ENCODE measurements at places on chromosomes 7 and 10. TPM values are rescaled to one million over a fixed set of nuclear protein-coding genes. Genes with fewer than 3 reads are reported as not detected.

Gene LIPJ
- total RNA-seq = not detected

Gene TAS2R41
- total RNA-seq = not detected

Gene ASB13
- total RNA-seq = 12.1 TPM

Gene ASIC3
- total RNA-seq = 7.6 TPM

Gene ZNF503
- 0.56 TPM for total RNA-seq

Gene NPFFR1
- 0.02 TPM for total RNA-seq

Gene CFTR
- total RNA-seq = not detected

Gene NME8
- total RNA-seq = not detected

Gene LYZL1
- not detected for total RNA-seq

- no peak for DNase-seq
These were observed 14.0 kb downstream of the FAM241B start for GRCh38 chr10:69643779-69644657.

- DNase-seq = no peak
These were observed 40.1 kb upstream of the ITGB8 start for GRCh38 chr7:20290505-20291111.

DNA sequence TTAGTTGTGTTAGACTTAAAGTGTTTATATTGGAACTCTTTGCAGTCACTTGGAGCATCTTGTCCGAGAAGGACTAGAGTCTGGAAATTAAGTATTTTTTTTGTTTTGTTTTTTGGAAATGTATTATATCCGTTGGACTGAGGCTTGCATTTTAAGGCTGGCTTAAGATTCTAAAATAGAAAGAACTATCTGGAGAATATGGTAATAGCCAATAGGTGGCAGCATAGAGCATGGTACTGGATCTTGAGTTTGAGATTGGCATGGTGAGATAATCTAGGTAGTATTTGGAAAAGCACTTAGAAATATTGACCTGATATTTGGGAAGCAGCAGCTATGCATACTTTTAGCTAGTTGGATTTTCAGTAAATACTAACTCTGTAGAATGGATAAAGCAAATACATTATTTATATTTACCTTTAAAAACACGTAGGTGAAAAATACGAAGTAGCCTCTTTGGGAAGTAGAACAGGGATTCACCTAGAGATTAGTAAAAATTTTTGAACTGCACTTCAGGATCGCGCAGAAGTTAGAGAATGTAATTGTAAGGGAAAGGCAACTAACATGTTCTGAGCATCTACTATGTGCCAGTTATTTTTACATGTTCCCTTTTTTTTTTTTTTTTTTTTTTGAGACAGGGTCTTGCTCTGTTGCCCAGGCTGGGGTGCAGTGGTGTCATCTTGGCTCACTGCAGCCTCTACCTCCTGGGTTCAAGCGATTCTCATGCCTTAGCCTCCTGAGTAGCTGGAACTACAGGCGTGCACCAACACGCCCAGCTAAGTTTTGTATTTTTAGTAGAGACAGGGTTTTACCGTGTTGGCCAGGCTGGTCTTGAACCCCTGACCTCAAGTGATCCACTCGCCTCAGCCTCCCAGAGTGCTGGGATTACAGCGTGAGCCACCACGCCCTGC, 78.6 kb downstream of the LCOR start:
- no peak for DNase-seq

DNA sequence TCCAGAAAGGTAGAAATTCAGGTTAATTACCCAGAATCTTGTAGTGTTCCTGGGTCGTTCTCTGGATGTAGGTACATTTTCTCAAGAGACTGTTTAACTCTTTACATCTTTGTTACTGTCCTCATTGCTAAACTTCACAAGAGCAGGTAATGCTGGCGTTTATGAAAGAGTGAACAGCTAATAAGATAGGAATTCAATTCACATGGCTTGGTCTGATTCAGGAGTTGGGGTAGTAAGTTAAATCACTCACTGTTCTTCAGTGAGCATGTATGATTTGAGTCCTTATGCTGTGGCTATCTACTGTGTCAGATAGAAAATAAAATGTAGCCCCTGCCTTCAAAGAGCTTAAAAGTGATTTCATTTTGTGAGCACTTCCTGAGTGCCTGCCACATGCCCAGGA, 480.0 kb downstream of the LRMDA start:
- DNase-seq = no peak

GRCh38 chr10:119327096-119327745, 119.8 kb downstream of the GRK5 start:
- no peak for DNase-seq

DNA sequence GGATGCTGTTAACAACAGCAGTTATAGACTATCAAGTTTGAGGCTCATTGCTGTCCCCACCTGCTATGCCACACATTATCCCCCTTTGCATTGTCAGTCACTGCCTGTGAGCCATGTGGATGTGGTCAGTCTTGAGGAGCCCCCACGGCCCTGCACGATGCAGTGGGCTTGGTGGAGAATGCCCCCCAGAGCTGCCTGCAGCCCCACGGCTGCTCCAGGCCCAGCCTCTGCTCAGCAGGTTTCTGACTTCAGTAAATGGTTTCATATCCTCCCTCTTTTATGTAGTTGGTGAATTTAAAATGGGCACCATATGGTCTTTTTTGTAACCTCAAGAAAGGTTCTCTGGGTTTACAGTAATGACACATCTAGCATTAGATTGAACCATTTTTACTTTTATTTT, 164.1 kb downstream of the EBF3 start:
- no peak for DNase-seq

DNA sequence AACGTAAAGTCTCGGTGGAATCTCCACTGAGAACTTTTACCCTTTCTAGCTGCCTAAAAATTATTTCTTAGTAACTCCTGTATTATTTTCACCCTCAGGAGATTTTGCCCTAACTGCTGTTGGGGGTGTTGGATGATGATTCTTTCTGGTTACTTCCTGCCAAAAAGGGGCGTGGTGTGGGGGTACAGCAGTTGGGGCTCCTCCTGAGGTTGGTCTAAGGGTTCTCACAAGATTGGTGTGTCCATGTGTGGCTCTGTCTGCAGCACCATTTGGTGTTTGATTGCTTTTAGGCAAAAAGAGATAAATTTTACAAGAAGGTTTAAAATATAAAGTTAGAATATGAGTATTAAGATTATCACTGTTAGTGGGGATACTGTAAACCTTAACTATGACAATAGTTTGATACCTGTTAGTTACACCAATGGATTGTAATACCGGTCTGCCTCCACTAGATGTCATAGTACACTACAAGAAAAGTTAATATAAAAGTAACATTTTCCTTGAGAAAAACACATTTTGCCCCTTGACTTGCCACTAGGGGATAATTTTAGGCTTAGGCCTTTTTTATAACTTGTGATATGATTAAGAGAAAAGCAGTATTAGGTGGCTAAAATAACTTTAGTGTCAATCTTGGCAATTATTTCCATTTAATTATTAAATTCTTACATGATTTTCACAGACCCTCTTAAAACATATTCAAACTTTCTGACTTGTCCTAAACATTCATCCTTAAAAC, 928.7 kb downstream of the IPMK start:
- DNase-seq = no peak

GRCh38 chr7:84700563-84701370, 486.1 kb downstream of the SEMA3D start:
- DNase-seq = no peak

- DNase-seq = no peak
These were observed 84.5 kb downstream of the SORBS1 start for GRCh38 chr10:95476469-95477174.

GRCh38 chr10:131944412-131944811, 37.3 kb downstream of the BNIP3 start:
- no peak for DNase-seq

- no peak for DNase-seq
These were observed 5.0 kb upstream of the GSAP start for GRCh38 chr7:77420986-77421672.

DNA sequence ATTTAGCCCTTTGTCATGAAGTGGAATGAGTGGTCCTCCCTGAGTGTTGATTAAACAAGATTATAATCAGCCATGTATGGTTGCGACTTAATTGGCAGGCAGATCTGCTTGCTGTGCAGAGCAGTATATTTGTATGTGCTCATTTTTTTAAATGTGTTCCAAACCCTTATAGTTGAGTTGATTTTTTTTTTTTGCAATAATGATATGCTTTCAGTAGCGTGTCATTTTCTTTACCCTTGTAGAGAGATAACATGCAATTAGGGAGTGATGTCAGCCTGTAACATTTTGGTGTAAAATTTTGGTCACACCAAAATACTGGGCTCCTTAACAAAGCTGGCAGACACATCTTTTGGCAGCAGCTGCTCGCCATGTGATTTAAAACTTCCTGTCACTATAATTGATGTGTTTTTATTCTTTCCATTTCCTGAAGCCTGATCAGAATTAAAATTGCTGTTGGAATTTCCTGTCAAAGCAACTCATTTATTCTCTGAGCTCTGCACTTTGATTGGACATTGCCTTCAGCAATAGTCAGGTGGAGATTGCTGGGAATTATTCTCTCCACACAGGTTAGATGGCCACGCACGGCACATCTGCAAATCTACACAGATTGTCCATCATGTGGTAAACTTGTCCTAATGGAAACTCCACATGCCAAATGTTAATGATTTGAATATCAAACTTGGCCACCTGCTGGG, 125.3 kb downstream of the DYNC1I1 start:
- DNase-seq = no peak

- DNase-seq = no peak
These were observed 39.7 kb upstream of the MTPN start for GRCh38 chr7:136016649-136017395.

GRCh38 chr10:114928818-114929217, 9.2 kb upstream of the TRUB1 start:
- DNase-seq = no peak

DNA sequence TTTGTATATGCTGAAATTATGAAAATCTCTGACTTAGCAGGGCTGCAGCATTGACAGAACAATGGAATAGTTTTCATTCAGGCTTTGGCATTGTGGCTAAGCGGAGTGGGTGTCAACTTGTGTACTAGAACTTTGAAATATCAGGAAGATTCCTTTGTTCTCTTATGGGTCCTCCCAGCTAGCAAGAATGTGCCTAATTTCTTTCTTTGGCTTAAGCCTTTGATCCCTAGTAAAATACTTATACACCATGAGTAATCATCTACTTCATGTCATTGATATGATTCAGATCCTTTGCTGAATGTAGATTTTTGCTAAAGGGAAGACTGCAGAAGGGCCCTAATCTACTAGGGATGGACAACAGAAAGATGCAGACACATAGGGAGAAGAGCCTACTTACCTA, 6.2 kb downstream of the AVL9 start:
- DNase-seq = no peak

GRCh38 chr7:84647797-84648757, 453.5 kb upstream of the SEMA3A start:
- no peak for DNase-seq

DNA sequence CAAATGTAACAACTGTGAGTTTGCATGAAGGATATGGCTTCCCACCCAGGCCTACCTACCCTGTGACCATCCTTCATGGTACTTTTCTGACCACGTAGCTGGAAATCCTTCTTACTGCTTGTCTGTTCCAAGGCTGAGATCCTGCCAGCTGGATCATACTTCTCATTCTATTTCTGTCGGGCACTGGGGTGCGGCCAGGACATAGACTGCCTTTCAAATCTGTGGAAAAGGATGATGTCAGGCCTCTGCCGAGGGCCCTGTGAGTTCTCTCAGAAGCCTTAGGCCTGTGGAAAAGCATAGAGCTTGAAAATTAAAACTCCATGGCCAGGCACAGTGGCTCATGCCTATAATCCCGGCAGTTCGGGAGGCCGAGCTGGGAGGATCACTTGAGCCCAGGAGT, 10.0 kb downstream of the VWC2 start:
- DNase-seq = no peak

DNA sequence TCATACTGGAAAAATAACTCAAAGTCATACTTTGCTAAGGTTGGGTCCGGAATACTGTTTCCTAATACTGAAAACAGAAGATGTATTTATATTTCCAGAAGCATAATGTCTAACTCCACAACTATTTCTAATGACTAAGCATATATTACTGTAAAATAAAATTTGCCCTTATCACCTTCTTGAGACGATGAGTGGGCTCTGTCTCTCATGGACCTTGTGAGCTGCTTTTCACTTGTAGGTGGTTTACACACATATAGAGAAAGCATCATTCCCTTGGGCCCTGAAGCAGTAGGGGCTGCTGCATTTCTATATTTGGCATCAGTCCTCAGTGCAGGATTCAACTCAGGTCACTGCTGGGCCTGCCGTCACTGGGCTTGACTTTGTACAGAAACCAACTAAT, 10.7 kb upstream of the FAM13C start:
- no peak for DNase-seq

DNA sequence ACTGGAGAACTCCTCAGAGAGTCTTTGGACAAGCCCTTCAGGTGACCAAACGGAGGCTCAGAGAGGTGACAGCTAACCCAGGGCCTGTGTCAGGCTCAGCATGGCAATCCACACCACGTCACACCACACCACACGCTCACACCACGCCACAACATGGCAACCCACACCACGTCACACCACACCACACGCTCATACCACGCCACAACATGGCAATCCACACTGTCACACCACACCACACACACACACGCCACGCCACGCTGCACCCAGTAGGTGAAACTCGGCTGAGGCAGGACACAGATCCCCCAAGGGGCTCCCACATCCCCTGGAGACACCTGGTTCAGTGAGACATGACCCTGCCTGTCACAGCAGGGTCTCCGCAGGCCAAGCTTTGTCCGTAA, 107.3 kb downstream of the PDGFA start:
- no peak for DNase-seq

DNA sequence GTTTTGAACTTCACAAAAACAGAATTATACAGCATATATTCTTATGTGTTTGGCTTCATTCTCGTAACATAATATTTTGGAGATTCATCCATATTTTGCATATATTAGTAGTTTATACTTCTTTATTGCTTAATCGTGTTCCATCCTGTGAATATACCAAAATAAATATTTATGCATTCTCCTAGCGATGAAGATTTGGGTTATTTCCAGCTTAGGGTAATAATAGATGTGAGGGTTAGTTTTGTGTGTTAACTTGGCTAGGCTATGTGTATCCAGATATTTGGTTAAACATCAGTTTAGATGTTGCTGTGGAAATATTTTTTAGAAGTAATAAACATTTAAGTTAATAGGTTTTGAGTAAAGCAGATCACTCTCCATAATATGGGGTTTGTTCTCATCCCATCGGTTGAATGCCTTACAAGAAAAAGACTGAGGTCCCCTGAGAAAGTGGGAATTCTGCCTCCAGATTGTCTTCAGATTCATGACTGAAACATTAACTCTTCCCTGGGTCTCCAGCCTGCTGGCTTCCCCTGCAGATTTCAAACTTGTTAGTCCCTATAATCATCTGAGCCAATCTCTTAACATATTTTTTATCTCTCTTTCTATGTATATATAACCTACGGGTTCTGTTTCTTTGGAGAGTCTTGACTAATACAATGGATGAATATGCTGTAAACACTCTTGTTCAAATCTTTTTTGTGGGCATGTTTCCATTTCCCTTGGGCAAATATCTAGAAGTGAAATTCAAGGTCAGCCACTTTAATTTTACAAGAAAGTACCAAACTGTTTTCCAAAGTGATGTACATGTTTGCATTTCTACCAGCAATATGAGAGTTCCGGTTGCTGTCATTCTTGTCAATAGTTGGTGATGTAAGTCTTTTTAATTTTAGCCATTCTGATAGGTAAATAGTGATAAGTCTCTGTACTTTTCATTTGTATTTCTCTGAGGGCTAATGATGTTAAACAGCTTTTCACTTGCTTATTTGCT, 48.7 kb downstream of the PDK4 start:
- no peak for DNase-seq

GRCh38 chr10:6678211-6678803, 98.2 kb upstream of the PRKCQ start:
- peak; percentile 76 for DNase-seq

- no peak for DNase-seq
These were observed 141.1 kb upstream of the ITGB1 start for GRCh38 chr10:33098951-33099663.

GRCh38 chr10:71893258-71893815, 42.3 kb upstream of the PSAP start:
- DNase-seq = no peak
